ENCODE measurements at places on chromosomes 11 and 22.

DNA sequence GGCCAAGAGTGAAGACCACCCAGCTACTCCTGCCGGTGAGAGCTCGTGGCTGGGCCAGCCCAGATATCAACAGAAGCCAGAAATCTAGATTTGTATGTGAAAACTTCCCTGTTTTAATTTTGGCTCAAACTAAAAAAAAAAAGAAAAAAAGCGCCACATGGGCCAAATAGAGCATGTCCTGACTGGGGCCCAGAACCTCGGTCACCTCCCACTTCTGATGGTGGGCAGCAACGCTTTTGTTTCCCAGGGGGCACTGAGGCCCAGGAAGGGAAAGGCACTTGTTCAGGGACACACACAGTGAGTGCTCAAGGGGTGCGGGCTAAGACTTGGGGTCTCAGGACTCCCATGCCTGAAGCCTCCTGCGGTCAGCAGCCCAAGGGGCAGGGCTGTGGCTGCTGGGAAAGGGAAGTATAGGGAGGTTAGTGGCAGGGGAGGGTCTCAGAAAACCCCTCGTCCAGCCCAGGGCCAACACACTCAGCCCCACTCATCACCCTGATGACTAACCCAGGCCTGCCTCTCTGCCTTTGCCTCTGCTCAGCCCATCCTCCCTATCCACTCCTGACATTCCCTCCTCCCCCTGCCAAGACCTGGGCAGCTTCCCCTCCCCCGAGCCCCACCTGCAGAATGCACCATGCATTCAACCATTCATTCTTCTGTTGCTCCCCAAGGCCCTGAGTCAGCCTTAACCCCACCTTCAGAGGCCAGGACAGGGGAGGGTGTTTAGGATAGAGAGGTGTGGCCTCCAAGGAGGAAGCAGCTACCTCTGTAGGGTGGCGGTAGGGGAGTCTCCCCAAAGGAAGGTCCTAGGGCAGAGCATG is 30.0 kb upstream of the TCF20 start:
- DNase-seq, result no peak

- DNase-seq, result no peak
These were observed 87.4 kb downstream of the EIF3M start for GRCh38 chr11:32671051-32671450.

DNA sequence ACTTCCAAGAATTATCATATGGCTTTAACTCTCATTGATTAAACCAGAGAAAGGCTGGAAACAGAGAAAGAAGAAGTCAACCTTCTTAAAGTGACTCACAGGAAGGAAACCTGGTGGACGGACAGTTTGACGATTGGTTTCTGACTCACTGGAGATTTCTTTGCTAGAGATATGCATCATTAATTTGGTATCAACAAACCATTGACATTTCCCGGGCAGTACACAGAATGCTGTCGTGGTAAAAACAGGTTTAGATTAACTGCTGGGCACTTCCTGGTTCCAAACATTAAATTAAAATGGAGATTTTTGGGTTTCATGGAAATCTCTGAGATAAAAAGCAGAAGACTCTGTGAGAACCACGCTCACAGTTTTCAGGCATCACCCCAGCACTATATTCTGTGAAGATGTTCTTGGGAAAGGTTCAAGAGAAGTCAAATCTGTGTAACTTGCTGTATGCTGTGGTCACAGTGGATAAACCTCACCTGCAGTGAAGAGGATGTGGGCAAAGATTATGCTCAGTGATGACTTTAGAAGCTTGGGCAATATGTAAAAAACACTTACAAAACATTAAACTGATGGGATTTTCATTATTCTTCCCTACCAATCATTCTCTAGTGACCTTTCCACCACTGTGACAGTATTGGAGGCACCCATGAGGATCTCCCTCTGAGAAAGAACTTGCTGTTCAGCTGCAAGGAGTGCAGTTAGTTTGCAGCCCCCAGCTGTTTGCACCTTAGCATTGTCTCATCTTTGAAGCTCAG is 61.1 kb upstream of the CD44 start:
- no peak for DNase-seq

GRCh38 chr11:69501891-69502860 is 20.7 kb downstream of the LINC01488 start:
- DNase-seq, result no peak

GRCh38 chr22:30922151-30922611 is 46.4 kb downstream of the MORC2 start:
- DNase-seq, result peak; percentile 92

DNA sequence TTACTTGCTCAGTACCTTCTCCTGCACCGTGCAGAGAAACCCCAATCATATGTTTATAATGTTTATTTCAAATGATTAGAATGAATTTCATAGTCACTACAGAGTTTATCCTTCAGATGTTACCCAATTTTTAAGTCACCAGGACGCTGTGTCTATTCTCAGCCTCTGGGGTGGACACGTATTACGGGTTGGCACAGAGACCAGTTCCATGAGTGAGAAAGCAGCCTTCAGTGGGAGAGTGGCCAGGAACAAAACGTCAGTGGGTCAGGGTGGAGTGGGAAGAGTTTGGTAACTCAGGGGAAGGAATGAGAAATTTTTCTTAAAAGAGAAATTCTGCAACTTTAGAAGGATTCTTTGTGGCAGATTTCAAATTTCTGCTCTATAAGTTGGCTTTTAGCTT is 77.1 kb upstream of the MTMR2 start:
- no peak for DNase-seq

DNA sequence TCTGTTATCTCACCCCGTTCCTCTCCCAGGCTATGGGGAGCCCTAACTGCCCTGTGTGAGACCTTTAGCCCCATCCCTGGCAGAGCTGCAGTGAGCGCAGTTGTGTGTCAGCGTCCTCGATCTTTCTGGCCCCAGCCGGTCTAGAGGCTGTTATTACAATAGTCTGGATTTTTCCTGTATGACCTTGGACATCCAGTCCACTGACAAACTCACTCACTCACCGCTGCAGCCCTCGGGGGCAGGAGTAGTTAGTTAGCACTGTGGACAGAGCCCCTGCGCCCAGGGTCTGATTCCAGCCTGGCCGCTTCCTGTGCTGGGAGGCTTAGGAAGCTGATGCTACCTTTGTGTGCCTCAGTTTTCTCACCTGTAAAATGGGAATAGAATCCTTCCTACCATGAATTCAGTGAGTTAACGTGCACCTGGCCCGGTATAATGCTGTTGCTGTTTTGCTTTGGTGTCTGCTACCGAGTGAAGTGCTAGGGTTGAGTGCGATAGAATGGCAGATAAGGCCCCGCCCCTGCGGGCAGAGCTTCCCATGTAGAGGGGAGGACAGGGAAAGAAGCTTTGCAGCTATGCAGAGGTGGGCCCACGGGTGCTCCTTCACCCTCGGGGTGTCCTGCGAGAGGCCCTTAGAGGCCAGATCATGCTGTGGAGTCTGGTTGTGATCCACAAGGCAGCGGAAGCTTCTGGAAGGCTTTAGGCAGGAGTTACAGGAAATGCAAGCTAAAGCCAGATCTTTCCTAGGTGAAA is 3.0 kb downstream of the LRP5 start:
- no peak for DNase-seq

- DNase-seq, result no peak
These were observed 531.7 kb downstream of the BRD1 start for GRCh38 chr22:49295851-49296560.
